ENCODE measurements at places on chromosomes 5 and 9.

- DNase-seq = no peak
Measured at GRCh38 chr5:181259974-181260719, 796 bp downstream of the TRIM52 start.

- no peak for DNase-seq
Measured at GRCh38 chr9:20238921-20239320, 383.4 kb downstream of the MLLT3 start.

DNA sequence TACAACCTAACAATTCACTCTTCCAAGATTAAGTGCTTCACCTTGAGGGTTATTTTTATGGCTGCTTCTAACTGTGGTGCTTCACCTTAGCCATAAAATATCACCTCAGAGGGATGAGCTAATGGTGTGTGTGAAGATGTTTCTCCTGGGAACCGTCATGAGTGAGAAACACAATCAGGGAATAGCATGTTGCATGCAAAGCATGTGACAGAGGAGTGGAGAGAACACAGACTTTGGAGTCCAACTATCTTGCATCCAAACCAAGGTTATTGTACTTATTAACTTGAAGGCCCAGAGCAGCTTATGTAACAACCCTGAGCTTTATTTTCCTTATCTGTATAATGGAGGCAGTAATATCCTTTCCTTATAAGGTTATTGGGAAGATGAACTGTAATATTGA, 1089.0 kb upstream of the DMAC1 start:
- DNase-seq = no peak

DNA sequence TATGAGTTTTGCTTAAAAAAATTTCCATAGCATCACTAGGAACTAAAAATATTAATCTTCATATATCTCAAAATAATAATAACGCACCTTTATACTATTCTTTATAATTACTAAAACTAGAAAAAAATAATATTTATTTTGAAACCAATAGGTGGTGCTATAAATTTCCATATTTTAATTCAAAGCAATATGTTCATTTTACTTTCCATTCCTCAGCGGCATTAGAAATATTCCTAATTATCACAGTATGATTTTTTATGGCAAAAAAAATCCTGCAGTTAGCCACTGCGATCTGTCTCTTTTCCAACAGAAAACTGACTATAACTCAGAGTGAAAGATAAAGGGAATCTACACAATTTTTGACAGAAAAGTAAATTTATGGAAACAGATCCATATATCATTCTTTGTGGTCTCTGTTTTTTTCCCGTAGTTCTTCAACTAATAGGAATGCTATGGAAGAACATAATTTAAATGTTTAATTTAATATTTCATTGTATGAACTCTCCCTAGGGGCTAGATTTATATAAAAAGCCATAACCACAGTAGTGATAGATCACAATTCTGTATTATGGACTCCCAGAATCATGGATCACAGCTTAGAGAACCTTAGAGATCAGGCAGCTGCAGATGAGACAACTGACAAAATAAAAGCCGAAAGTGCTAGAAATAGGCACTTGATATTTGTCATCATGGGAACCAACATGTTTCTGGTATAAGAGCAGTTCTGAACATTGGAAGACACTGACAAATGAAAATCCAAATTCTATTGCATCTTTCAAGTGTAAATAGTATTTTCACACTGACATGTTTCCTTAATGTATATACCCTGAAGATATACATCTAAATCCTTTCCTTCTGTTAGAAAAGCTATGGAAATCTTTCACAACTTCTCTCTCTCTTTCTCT, 167.7 kb upstream of the MPDZ start:
- DNase-seq = no peak

GRCh38 chr9:116937361-116937760, 250.3 kb downstream of the TRIM32 start:
- DNase-seq = no peak

- no peak for DNase-seq
Measured at GRCh38 chr5:148934895-148935400, 108.5 kb downstream of the ADRB2 start.

DNA sequence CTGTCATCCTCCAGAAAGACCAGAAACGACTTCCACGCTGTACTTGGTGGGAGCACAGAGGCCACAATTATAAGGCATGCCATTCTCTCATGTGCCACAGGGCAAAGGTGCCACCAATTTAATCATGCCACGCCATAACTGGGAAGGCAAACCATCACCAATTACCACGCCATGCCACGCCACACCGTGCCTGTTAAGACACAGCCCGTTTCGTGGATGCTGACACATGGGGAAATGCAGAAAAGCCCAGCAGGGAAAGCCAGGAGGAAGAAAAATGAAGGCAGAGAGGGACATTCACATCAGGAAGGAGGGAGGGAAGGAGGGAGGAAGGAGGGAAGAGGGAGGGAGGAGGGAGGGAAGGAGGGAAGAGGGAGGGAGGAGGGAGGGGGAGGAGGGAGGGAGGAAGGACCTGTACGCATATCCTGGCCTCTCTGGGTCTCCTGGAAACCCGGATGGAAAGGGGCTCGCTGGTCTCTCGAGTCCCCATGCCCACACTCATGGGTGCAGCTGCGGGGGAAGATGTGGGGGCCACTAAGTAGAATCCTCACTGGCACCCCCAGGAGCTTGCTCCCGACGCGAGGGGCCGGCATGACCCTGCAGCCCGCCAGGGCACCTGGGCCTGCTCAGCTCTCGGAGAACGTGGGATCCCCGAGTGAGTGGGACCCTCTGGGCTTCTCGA, 61.7 kb upstream of the UBAC1 start:
- no peak for DNase-seq

DNA sequence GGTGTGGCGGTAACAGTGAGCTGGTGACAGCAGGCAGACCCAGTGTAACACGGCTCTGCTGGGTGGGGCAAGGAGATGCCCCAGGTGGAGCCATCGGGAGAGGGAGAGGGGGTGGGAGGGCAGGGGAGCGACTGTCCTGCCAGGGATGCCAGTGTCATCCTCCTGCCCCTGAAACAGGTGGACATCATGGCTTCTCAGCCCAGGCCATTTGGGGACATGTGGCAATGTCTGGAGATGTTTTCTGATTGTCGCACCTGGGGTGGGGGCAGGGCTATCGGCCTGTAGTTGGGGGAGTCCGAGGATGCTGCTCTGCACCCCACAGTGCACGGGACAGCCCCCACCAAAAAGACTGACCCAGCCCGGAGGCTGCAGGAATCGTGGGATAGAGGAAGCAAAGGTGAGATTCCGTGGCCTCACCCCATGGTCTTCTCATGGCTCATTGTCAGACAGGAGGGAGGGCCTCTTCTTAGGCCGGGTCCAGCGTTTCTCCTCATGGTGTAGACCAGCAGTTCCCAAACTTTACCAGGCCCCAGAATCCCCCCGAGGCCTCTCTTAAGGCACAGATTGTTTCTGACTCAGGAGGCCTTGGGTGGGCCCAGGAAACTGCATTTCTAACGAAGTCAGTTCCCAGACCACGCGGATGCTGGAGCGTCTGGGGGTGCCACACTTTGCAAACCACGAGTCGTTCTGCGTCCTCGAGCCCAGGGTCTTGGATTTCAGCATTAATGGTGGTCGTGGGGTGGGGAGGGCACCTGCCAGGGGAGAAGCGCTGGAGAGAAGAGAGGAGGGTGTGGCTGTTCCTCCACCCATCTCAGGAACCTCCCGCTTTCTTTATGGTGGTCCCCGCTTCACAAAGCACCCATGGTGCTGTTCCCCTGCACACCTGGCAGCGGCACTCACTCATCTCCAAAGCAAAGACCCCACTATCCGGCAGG, 11.0 kb downstream of the COL5A1 start:
- no peak for DNase-seq

- no peak for DNase-seq
Measured at GRCh38 chr9:86941197-86941596, 6.1 kb downstream of the GAS1 start.

GRCh38 chr5:7756453-7756852, 94.5 kb downstream of the CFAP90 start:
- DNase-seq = no peak

GRCh38 chr5:170115925-170116324, 10.2 kb downstream of the FOXI1 start:
- no peak for DNase-seq

GRCh38 chr9:87068177-87068840, 121.0 kb upstream of the GAS1 start:
- no peak for DNase-seq

DNA sequence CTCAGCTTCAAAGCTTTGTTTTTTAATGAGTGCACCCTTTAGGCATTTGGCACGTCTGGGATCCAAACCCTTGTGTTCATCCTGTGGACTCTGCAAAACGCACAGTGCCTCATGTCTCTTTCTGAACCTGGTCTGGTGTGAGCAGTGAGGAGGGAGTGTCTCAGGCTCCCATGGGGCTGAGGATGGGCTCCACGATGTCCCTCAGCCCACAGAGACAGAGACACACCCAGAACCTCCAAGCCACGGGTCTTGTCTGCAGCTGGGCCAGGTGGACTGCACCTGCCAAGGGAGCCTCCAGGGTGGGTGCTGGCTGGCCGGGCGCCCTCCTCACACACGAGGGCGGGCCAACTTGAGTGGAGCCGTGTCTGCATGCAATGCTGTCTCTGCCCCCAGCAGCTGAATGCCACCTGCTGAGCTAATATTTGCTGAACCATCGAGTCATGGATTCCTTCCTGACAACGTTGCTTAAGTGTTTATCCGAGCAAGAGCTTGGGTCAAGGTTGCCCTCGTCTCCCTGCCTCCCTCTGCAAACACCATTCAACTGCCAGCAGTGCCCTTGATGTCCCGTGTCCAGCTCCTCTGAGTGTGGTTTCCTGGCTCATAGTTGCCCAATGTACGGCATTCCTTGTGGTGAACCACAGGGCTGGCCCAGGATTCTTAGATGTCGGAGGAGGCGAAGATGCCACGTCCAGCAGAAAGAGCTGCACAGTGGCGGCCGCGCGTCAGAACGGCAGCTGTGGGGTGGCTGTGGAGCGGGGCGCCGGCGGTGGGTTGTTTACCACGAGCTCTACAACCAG, 31.4 kb upstream of the LPCAT1 start:
- no peak for DNase-seq

DNA sequence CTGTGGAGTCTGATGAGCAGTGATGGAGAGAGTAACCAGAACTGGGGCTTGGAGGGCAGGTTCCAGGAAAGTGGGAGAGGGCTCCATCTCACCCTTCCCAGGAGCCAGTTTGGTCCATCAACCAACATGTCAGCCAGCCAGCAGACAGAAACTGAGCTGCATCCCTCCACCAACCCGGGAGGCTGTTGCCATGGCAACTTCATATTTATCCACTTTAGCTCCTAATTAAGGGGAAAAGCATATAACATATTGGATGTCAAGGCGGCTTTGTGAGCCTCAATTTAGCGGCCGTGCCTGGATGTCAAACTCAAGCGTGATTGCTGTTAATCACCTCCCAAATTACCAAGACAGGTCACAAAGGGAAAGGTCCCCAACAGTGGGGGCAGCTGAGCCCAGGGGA, 81.5 kb upstream of the ARAP3 start:
- no peak for DNase-seq

- DNase-seq = no peak
Measured at GRCh38 chr5:29262339-29263123, 1931.0 kb upstream of the CDH6 start.

DNA sequence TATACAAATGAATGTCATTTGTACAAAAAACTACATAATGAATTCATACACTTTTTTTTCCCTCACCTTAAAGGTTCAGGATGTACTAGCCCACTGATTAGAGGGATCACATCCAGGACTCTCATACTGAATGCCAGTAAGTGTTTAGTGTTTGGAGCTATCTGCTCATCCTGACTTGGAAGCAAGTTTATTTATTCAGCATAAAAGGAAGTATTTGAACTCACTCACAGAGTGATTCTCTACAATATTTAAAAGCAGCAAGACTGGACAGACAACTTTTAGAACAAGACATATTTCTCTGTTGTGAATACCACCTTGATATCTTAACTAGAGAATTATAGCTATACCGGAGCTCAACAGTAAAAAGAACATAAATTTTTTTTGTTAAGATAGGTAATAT, 14.8 kb upstream of the IQGAP2 start:
- DNase-seq = no peak

GRCh38 chr9:4829969-4830368, 37.2 kb downstream of the RCL1 start:
- no peak for DNase-seq

DNA sequence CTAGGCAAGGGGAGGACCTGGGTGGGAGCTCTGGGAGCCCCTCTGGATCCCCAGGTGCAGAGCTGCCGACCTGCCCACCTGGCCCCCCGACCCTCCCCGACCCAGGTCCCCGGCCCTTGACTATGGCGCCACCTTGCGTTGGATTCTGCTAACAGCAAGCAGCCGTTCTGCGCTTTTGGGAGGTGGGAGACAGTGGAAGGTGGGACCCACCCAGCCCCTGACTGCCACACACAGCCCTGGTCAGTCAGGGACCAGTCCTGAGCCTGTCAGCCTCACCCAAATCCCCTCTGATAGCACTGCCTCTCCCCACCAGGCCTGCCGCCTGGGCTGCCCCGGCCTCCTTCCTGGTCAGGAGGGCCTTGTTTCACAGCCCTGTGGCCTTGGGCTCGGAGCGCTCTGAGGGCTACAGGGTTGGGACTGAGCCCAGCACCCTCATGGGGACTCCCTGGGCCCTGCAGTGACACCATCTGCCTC, 77.9 kb downstream of the HMCN2 start:
- DNase-seq = no peak

DNA sequence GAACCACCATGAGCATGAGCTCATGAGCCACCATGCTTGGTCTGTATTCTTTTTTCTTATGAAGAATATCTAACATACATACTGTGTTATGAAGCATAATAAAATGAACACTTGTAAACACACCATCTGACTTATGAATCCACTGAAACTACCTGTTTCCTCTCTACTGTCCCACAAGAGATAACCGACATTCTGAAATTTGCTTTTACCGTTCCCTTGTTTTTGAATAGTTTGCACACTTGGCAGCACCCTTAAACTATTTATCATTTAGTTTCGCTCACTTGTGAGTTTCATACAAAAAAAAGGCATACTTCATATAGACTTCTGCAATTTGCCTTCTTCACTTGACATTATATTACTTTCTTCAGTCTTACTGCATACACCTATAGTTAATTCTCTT, 8.9 kb downstream of the LARS1 start:
- DNase-seq = no peak
